Stimulated activated CD4-positive, alpha-beta T cell treated with anti-CD3 and anti-CD28 coated beads, Interleukin-1b, Interleukin-23, amount 100 ng/mL, for 48 hours (primary cell): ENCODE measurements at places on chromosomes 12 and 14.

DNA sequence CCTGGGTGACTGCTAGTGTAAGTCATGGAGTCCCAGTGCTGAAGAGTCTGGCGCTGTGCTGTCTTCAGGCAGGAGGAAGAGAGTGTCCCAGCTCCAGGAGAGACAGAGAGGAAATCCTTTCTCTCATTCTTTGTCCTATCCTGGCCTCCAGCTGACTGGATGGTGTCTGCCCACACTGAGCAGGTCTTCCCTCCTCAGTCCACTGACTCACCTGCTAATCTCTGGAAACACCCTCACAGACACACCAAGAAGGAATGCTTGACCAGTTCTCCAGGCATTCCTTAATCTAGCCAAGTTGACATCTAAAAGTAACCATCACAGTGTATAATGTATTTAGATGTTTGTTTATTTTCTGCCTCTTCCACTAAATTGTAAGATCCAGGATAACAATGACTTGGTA is 53.9 kb downstream of the EMP1 start:
- DNase-seq = no peak

DNA sequence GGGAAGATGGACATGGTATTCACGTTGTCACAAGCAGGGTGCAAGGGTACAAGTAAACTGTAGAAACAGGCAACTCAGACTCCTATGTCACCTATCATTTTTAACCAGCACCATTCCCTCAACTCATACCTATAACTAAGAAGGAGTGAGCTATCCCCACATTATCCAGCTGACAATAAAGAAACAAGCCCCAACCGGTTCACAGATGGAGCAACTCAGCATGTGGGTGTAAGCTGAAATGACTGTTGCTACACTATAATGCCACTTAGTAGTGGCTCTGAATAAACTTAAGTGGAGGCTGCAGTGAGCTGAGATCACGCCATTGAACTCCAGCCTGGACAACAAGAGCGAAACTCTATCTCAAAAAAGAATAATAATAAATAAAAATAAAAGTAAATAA is 829.5 kb upstream of the MDGA2 start:
- DNase-seq = no peak

DNA sequence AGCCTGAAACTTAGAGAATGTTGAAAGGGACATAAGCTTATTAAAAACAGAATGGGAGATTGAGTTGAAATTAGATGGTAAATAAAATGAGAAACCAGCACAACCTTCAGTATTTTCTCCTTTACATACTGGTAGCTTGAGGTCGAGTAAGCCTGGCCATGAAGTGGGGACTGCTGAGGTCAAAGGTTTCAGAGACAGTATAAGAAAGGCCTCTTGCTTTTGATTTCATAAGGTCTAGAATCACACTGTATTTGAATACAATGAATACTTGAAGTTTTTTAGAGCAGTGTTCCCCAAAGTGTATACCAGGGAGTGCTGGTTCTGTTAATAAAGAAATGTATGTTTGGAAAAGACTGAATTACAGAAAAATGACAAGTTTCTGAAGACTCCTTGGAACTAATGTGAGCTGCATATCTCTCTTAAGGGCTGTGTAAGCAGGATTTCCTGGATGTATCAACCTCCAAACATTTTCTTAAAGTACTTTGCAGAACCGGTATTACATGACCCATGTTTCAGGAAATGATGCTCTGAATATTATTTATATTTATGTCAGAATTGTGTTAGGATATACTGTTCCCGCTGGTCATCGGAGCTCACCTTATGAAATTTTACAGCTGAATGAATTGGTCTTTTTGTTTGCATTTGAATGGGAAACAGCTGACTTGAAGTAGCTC is 85.0 kb downstream of the AKAP6 start:
- no peak for DNase-seq

- no peak for DNase-seq
Observed at GRCh38 chr14:79279645-79280597, 931.4 kb downstream of the DIO2 start.

GRCh38 chr12:106750524-106750923 is 24.0 kb upstream of the RIC8B start:
- DNase-seq = no peak

DNA sequence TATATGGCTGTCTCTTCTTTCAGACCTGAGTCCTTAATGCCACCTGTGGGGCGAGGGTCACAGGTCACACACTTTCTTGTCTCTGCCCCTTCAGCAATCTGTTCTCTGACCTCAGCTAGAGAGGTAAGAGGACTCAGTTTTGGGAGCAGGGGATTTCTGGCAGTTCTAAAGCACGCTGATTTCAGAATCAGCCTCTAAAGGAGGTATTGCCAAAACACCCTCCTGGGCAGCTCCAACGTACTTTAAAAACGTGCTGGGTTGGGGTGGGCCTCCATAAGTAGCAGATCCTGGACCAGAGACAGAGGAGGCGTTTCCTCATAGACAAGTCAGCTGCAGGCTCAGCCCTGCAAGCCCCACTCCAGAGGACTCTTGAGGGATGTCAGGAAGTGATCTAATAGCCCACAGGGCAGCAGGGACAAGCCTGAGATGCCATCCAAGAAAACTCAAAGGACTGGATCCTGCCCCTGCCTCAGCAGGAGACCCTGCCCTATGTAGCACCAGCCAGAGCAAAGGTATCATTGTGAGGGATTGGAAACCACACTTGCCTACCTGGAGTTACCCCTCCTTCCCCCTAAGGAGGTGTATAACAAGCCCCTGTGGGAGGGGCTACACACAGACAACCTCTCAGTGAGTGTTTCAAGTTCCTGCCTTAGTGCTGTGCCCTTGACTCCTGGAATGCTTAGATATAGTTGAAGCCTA is 8.5 kb downstream of the CTDSP2 start:
- no peak for DNase-seq

DNA sequence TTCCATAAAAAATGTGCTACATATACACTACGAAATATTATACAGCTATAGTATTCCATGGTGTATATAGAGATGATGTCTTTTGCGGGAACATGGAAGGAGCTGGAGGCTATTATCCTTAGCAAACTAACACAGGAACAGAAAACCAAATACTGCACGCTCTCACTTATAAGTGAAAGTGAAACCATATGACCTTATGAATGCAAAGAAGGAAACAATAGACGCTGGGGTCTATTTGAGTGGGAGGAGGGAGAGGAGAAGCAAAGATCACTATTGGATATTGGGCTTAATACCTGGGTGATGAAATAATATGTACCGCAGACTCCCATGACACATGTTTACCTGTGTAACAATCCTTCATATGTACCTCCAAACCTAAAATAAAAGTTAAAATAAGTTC is 142.8 kb downstream of the LRFN5 start:
- DNase-seq = no peak

GRCh38 chr12:122062832-122063693 is 15.5 kb upstream of the MLXIP start:
- no peak for DNase-seq

DNA sequence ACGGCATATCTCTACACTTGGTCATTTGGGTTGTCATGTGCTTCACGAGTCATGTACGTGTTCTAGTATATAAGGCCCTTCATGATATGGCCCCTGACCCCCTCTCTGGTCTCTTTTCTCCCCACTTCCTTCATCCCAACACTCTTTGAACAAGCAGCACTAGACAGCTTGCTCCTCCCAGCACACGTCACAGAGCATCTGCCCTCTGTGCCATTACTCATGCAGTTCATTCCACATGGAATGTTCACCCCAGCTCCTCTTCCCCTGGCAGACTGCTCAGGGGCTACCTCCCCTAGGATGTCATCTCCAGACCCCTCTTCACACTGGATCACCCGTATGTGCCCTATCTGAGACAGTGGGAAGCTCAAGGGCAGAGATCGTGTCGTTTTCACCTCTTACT is 14.1 kb upstream of the LRP1-AS start:
- DNase-seq = no peak
